ENCODE measurements at places on chromosomes 1 and 21.

DNA sequence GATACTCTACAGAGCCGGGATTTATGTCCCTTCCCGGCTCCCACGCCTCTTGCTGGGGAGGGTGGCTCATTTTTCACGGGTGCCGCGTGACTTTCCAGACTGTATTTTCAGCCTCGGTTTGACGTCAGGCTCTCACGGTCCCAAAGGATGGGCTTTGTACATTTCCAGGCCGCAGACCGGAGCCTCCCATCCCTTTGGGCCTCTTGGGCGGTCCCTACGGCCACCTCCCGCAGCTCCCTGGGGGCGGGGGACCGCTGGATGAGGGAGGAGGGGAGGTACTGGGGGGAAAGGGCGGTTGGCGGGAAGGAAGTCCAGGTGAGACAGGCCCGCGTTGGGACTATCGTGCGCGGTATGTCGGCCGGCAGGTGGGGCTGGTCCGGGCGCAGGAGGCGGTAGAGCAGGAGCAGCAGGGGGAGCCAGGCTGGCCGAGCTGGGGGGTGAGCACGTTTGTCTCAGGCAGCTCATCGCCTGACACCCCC, 17.9 kb downstream of the UBL4B start:
- no peak for DNase-seq

- no peak for DNase-seq
These were observed 29.2 kb upstream of the HHAT start for GRCh38 chr1:210299501-210299900.

DNA sequence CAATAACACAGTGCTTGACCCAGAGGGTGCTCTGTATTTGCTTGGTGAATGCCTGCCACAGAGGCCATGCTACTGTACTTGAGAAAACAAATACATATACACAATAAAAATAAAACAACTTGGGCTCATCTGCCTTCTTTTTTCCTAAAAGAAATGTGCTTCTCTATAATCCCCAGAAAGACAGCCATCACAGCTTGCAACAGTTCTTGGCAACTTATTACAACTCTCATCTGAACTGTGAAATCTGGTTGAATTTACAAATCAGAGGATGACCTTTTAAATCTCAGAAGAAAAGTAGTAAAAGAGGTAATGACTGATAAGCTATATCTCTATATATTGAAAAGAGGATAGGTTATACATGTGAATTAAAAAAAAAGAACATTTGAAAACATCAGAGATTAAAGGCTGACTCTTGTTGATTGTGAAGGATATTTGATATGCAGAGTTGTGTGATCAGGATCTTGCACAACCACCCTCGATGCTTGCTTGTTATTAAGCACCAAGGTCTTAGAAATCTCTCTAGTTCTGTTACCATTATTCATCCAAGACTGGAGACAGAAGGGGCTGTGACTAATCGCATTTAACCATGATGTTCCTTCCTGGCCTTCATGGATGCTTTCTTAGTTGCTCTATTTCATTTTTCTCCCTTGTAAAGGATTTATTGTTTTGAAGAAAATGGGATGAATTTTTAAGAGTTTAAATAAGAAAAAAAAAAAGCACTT, 213.4 kb downstream of the APP start:
- no peak for DNase-seq

DNA sequence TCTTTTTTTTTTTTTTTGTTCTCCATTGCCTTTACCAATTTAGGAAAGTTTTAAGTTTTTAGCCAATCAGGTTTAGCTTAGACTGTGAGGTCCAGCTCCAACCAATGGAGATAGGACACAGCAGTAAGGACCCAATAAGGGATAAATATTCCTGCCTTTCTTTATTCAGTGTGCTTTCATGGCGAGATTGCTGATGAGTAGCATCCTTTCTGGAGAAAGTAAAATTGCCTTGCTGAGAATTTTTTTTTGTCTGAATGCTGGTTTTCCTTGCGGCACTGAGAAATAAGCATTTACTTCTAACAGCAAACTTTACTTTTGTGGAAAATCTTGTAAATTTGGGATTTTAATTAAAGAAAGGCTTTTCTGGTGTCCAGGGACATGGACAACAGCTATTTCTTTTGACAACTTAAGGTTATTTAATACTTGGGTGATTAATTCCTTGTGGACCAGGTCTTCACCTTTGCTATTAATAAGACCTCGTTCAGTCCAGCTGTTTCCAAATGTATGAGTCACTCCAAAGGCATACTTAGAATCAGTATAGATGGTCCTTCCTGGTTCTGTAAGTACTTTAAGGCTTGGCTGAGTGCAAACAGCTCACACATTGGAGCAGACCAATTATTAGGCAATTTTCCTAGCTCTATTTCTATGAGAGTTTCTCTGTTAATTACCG, 54.1 kb downstream of the SERINC2 start:
- no peak for DNase-seq

GRCh38 chr21:39610703-39611102, 2.0 kb upstream of the B3GALT5 start:
- DNase-seq: peak; percentile 29

DNA sequence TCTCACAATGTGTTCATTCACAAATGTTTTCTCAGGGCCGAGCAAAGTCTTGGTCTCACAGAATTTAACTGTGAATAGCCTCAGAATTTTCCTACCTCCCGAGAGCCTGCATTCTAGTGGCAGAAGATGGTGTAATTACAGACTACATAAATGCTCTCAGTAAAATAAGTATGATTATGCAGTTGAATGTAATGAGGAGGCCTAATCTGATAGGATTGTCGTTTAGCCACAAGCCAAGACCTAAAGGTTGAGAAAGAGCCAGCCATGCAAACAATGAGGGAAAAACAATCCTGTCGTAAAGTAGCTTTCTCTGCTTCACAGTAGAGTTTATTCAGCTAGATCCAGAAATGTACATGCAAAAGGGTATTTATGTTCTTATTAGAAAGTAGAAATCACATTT, 607.8 kb upstream of the B3GALT2 start:
- DNase-seq: no peak

DNA sequence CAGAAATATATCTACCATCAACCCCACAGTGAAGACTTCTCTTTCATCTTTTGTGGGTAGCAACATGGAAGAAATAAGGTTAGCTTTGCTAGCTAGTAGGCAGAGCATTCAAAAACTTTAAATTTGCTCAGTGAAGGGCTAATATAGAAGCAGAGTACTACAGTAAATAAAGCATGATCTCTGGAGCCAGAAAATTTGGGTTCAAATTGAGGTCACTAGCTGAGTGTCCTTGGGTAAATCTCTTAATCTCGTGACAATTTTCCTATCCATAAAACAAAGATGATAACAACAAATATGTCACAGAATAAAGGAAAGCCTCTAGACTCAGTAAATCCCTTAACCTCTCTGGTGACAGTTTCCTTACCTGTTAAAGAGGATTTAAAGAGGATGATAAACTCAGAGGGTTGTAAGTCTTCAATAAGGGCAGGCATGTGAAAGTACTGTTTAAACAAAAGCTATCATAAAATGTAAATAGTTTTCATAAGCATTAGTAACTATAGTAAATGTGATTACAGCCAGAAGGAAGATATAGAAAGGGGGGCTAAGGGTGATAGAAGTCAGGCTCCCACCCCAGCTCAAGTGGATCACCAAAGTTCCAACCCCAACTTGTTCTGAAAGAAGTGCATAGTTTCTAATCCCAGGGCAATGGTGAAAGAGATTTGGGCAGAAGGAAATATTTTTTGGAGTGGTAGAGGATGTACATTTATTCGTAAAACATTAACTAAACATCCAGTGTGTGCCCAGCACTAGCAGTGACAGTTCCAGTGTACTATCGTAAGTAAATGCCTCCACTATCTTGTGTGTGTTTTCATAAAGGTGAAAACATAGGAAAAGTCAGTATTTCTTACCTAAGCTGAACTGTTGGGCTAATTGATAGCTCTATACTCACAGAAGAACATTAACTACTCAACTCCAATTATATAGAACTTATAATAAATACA, 24.8 kb downstream of the TM2D1 start:
- DNase-seq: no peak

DNA sequence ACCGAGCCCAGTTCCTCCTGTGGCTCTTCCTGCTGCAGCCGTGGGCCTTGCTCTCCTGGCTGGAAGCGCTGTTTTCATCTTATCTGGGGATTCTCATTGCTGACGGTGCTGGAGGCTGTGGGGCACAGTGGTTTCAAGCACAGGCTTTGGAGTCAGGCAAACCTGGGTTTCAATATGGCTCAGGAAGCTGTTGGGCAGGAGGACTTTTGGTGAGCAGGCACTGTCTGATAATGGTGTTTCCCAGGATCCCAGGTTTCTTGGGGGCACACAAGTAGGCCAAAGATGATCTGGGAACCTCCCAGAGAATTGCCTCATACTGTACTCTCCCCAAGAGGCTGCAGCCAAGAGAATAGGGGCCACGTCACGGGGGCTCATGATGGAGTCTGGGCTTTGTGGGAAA, 105.6 kb upstream of the TRABD2B start:
- DNase-seq: no peak

GRCh38 chr1:37237948-37238347, 203.6 kb upstream of the GRIK3 start:
- DNase-seq: no peak

DNA sequence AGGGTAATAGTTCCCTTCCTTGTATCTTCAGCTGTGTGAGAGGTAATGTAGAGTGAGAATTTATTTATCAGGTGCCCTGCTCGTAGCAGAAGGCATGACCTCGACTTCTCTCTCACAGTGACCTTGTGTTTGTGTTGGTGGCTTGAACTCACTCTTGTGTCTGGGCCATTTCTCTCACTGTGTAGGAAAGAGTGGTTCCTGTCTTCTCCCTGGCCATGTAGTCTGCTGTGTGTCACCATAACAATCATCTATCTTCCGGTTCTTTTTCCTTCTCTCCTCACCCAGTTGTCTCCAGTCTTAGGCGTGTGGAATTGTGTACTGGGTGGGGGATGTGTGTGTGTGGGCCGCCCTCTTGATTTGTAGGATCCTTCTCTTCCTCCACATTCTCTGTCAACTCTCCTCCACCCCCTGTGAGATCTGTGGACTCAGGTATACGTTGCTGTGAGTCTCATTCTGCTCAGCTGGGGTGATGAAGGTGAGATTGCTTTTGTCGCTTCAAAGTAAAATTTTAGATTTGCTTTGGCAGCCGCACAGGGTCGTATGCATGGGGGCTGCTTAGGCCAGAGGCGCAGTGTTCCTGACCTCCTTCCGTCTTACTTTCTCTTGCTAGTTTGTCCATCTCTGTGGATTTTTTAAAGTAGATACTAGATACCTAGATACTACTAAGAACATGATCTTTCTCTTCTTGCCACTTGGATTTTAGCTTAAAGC, 31.6 kb downstream of the MAPKAPK2 start:
- DNase-seq: no peak

DNA sequence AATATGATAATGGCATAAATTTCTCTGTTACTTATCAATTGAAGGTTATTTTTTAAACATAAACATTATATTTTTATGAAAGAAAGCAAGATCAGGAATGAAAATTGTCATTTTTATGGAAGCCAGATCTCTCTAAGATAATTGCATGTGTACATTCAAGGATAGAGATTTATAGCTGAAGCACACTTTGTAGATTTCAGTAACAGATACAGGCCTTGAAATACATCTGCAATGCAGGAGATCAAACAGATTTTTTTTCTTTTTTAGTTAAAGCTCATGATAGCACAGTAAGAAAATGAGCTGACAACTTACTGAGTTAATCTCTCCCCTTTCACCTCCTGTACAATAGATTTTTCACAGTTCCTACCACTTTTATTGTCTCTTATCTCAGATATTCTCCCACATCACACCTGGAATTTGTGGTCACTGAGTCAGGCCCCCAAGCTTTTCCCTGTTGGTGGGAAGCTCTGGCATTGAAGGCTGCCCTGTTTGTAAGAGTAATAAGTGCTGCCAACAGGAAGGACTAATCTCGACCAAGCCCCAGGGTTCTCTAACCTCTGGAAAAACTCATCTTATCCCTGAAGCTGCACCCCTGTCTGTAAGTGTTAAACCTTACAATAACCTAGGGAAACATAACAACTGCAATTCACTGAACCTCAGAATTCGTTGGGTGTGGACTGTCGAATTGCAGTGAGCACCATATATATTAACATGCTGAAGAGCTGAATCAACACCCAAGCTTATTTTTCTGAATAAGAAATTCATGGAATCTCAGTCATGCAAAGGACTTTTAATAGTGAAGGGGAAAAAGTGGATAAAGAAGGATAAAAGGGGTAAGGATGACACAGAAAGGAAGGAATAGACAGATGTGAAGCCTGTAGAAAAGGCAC, 599.0 kb downstream of the LMO4 start:
- DNase-seq: no peak

GRCh38 chr1:230758709-230759368, 11.7 kb downstream of the CAPN9 start:
- DNase-seq: no peak

DNA sequence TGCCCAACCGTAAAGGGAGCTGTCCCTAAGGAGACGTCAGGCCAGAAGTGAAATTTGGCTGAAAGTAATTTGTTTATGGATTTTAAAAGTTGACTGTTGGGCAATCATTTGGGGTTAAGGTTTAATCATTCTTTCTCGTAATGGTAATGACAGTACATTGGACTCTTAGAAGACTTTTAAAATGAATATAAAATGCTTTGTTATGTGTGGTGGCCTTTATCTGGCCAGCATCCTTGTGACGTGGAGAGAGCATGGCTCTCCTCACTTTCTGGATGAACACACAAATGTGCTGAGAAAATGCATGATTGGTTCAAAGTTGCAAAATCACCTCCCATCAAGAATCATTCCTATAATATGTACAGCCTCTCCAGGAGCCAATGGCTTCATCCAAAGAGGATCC, 160.2 kb downstream of the DHRS3 start:
- no peak for DNase-seq

GRCh38 chr1:24415910-24416665, 486 bp downstream of the NIPAL3 start:
- DNase-seq: peak; percentile 16

DNA sequence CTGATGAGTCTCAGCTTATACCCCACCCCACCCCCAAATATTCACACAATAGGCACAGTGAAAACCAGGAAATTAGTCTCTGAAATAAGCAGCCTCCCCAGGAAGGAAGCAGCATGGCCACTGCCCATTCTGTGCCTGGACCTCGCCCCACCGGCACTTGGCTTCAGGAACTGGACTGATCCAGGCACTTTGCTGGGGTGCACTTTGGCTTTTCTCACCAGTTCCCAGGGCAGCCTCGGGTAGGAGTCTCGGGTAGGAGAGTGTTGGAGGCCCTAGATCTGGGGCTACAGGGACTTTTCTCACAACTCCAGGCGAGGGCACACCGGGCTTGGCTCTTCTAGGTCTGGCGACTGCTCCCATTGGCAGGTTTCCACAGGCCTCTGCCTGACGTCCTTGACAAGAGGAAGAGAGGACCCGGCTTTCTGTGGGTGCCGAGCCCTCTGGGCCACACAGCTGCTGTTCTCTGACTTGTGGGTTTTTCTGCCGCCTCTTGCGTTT, 18.7 kb downstream of the ADARB1 start:
- DNase-seq: no peak
